Stromal cell of bone marrow (primary cell): ENCODE measurements at places on chromosomes 3 and 15.
A peak's percentile ranks its signal among the peaks of the same experiment; 100 is the strongest.

DNA sequence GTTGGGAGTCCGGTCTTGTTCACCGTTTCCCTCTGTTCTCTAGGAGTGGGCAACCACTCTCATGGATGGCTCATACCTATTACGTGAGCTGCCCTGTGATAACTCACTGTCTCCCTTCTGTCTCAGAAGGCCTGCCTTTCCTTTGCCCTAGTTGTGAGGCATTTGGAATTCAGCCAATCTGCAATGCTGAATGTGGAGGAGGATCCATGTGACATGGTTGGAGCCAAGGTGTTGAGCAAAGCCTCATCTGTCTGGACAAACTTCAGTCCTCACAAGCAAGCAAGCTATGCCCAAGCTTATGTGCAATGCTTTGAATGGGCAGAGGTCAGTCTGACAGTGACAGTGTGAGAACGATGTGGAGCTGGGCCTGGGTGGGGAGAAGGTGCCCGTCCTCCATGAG lies 37.8 kb upstream of the ATP10A start:
- DNase-seq: no peak

- DNase-seq: no peak
Observed at GRCh38 chr3:175748087-175748730, 889.1 kb downstream of the NAALADL2 start.

DNA sequence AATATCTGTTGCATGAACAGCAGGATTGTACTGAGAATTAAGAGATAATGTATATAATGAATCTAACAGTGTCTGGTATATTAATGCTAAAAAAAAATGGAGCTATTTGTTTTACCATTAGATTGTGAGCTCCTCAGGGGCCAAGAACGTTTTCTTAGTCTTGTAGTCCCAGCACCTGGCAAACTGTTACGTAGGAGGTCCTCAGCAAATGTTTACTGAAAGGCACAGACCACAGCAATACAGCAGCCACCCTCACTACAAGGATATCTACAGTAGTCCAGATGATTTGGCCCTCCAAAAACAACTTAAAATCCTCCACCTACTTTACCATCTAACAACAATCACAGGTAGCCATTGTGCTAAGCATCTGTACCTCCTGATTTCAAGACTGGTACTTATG lies 59.7 kb downstream of the MSL2 start:
- no peak for DNase-seq

- DNase-seq: no peak
Observed at GRCh38 chr3:42712344-42712648, 9.7 kb upstream of the HHATL start.

DNA sequence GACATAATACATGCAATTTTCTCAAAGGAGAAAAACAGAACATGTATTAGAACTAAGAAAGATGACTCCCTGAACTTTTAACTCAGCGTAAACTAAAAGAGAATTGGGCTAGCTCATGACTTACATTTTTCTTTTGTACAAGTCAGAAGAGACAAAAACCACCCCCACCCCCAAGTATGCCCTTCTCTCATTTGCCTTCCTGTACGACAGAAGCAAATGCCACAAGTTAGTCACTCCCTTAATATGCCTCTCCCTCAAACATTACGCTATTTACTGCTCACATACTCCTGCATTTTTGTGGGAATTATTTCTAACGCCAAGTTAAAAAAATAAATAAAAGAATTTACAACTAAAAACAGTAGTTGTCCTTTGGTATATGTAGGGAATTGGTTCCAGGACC lies 22.0 kb downstream of the CPEB1 start:
- DNase-seq: no peak

- no peak for DNase-seq
Observed at GRCh38 chr3:58979840-58980239, 70.0 kb downstream of the CFAP20DC start.

DNA sequence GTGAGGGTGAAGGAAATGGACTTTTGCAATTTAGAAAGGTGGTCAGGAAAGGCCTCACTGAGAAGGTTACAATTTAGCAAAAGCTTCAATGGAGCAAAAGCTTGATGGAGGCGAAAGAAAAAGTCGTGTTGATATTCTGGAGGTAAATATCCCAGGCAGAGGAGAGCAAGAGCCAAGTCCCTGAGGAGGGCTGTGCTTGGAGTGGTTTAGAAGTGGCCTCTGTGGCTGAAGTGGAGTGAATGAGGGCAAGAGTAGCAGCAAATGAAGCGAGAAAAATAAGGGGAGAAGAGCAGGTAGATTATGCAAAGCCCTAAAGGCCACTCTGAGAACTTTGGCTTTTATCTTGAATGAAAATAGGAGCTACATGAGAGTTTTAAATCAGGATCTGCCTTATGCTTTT lies 54.1 kb downstream of the GUCA1C start:
- no peak for DNase-seq

GRCh38 chr3:105284876-105285275 lies 81.8 kb upstream of the ALCAM start:
- no peak for DNase-seq

- DNase-seq: no peak
Observed at GRCh38 chr3:25292595-25292994, 135.5 kb upstream of the RARB start.

DNA sequence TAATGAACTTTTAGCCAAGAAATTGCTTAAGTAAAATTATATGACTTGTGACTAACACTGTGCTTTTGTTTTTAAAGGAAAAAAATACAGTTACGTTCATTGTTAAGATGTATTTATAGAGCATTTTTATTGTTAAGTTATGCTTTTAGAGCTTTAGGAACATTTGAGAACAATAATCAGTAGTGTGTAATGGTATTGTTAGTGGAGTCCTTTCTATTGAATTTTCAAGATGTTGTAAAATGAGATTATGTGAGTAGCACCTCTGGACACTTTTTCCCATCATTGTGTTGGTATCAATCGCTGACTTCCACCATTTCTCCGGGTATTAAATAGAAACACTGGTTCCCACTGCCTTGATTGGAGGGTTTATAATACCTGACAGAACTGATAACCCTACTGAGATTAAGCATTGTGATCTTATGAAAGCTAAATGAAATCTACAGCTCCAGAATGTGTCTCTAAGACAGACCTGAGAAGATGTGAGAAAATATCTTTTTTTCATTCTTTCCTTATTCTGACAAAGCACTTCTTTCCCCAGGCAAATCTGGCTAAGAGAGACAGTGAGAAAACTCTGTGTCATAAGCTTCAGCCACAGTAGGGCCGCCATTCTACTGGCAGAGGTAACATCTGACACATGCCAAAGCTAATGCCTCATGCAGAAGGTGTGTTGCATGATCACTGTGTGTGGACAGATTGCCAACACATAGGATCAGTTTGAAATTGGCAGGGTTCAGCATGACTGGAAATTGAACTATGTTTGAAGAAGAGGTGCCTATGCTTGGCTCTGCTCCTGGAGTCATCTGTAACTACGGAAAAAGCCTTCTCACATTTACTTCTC lies 610.8 kb downstream of the MECOM start:
- no peak for DNase-seq

DNA sequence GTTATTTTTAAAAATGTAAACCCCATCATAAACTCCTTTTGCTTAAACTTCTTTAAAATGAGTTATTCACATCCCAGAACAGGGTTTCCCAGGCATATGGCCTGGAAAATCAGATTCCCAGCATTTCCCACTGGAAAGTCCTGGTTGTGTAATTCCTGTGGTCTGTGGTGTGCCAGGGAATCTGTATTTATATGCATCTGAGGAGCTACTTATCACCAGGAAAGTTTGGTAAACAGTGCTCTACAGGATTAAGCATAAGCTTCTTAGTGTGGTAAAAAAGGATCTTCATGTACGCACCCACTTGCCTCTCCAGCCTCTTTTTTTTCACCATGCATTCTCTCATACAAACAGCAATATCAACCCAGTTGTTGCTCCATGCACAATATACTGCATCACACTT lies 28.2 kb downstream of the MEIS2 start:
- no peak for DNase-seq

DNA sequence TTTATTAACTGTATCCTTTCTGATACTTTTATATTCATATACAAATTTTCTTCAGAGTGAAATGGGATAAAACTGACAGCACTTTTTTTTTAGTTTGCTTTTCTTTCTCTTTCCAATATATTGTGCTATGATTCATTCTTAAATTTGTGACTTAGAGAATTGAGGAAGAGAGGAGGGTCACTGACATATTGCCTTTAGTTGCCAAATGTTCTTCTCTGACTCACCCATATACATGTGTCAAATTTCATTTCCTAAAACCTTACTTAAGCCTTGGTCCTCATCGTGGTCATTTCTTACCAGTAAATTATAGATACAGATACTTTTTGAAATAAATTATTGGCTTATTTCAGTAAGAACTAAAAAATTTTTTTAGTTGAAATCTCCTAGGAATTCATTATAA lies 53.9 kb downstream of the CLASP2 start:
- DNase-seq: peak; percentile 85

DNA sequence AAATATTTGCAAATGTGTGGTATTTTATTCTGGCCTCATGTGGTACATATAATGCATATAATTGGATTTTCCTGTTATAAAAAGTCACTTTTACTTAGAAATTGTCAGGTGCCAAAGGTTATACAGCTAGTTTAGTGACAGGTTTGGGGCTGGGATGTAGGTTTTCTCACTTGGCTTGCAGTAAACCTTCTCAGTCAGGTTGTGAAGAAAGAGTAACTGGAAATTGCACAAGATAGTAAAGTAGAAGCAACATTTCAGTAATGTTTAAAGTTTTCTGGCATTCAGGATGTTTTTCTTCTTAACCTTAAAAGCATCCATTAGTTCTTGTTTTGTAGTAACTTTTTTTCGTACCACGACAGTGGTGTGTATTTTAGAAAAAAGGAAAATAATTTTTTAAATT lies 53.9 kb downstream of the MEF2A start:
- DNase-seq: no peak

- no peak for DNase-seq
Observed at GRCh38 chr3:106629215-106629832, 747.9 kb upstream of the CCDC54 start.

DNA sequence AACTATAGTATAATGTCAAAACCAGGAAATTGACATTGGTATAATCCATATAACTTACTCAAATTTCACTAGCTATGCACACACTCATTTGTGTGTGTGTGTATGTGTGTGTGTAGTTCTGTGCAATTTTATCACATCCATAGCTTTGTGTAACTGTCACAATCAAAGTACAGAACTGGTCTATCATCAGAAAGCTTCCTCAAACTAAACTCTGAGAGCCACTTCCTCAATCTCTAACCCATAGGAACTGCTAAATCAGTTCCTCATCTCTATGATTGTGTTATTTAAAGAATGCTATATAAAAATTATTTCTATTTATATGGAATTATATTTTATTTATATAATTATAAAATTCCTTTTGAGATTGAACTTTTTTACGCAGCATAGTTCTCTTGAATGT lies 18.1 kb downstream of the LNP1 start:
- no peak for DNase-seq
